GM23248 (cell line): ENCODE measurements at places on chromosomes 2 and 18. TPM values are rescaled to one million over a fixed set of nuclear protein-coding genes. Genes with fewer than 3 reads are reported as not detected.

Gene CHRNG
- not detected in 2 replicates for total RNA-seq

- DNase-seq: no peak
Measured at GRCh38 chr2:127590386-127591190, 55.1 kb downstream of the MYO7B start.

GRCh38 chr2:117056376-117056748 is 758.1 kb upstream of the DDX18 start:
- no peak for DNase-seq

- DNase-seq: no peak
Measured at GRCh38 chr2:46196871-46197462, 100.2 kb upstream of the EPAS1 start.

DNA sequence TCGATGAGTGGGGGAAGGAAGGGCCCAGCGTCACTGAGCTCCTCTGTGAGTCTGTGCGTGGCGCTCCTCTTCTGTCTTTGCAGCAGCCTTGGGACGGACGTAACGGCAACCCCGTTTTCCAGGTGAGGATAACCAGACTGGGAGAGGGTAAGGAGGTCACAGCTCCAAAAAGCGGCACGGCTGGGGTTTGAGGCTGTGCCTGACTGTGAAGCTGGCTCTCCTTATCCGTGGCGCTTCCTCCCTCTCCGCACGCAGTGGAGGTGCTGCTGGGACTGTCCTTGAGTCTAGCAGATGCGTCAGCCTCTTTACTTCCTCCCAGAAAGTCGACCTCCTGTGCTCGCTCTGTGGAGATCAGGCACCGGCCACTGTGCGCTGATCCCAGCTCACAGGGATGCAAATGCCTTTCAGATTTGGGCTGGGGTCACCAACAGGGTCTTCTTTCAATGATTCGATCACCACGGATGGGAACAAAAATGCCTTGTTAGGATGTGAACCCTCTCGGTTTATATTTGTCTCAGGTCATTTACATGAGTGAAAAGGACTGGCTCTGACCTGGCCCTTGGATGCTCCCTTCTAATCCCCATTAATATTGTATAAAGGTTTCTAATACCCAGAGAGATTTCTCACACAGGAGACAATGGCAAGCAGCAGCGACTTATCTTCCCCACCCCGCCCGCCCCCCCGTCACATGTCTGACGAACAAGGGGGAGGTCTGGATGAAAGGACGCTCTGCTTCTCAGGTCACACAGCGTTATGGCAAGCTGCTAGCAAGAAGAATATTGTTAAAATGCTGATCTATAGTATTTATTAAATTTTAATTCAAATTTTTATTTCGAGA is 30.1 kb upstream of the E2F6 start:
- no peak for DNase-seq

- DNase-seq: no peak
Measured at GRCh38 chr2:122535960-122536505, 780.6 kb downstream of the TSN start.

DNA sequence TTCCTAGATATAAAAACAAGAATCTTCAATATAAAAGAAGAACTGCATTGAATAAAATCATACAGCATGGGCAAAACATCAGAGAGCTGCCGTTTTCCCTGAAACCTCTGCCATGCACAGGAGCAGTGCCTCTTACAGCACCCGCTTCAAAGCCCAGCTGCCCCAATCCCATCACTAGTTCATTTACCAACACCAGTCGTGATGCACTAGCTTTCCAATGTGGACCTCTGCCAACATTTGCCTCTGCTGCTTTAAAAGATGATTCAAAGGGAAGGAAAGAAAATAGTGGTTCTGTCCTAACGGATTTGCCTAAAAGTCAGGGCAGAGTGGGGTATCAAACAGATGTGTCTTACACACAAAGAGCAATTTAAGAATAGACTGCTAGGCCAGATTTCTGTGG is 43.4 kb upstream of the AP1S3 start:
- DNase-seq: no peak

- DNase-seq: no peak
Measured at GRCh38 chr2:181008407-181008806, 28.0 kb downstream of the UBE2E3 start.
